Thyroid gland (tissue), 4 donors: ENCODE measurements at places on chromosomes 12 and 14. TPM values are rescaled to one million over a fixed set of nuclear protein-coding genes. Genes with fewer than 3 reads are reported as not detected.

- H3K4me3 ChIP-seq: no peak overlapping the region
- H3K4me1 ChIP-seq: no peaks in the 10 kb centered on the region
- H3K36me3 ChIP-seq: no peaks in the 10 kb centered on the region
- no peak for DNase-seq
Observed at GRCh38 chr14:97634751-97635150, 837.6 kb downstream of the VRK1 start.

Gene TRPV4
- 0.39 TPM for total RNA-seq

Gene CISTR
- not detected for total RNA-seq

Gene ADCY4
- 54.5 TPM for total RNA-seq

Gene MRPS35
- 60.6 TPM for total RNA-seq

Gene LAG3
- not detected for total RNA-seq

DNA sequence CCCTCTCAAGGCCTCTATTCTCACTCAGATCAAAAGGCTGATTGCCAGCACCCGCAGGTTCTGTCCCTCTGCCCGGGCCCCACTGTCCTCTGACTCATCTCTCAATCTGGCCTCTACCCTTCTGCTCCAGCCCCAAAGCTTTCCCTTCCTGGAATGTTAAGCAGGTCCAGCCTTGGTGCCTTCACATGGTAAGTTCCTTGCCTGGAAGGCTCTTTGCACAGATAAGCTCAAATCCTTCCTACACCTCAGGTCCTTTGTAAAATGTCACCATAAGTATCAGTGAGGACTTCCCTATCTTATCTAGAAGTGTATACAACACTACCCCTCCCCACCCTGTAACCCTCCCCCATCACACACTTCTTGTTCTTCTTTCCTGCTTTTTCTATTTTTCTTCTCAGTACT, 22.2 kb downstream of the LPCAT3 start:
- DNase-seq: no peak
- H3K4me1 ChIP-seq: peaks cover 9% of the 10 kb centered on the region
- no peak overlapping the region for H3K4me3 ChIP-seq
- H3K27ac ChIP-seq: no peak overlapping the region
- no peaks in the 10 kb centered on the region for H3K27me3 ChIP-seq
- H3K36me3 ChIP-seq: no peaks in the 10 kb centered on the region

- H3K27me3 ChIP-seq: no peaks in the 10 kb centered on the region
- no peak overlapping the region for H3K27ac ChIP-seq
- H3K4me1 ChIP-seq: peaks cover 3% of the 10 kb centered on the region
- H3K36me3 ChIP-seq: no peaks in the 10 kb centered on the region
- no peak for DNase-seq
Observed at GRCh38 chr12:75602106-75602505, 90.7 kb upstream of the KRR1 start.

DNA sequence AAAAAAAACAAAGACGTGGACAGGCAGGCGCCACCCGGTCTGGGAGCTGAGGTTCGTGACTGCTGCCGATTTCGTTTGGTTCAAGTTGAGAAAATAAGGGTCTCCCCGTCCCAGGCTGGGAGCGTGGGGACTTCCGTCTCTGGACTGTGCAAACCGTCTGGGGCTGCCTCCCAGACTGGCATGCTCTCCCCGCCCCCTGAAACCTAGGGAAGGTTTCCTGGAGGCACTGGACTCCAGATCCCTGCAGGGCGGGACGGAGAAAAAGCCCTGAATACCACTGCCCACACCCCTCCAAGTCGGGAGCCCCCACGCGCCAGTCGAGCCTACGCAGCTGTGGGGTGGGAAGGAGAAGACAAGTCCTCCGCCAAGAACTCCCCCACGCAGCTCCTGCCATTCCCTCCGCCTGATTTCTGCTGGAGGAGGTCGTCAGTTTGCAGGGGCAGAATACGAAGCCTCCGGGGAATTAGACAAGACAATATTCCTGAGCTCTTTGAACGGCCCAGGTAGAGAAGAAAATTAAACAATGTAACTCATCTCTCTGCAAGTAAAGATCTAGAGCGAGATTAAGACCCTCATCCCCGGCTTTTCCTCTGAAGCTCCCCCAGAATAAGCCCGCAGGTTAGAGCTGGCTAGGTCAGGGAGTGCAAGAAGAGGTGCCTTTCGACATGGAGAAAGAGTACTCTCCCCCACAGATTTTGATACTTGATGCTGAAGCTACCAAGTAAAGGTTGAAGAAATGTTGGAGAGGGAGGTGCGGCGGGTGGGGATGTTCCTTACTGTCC, 10.4 kb upstream of the HOXC13 start:
- no peak overlapping the region for H3K4me3 ChIP-seq
- no peaks in the 10 kb centered on the region for H3K36me3 ChIP-seq
- no peak overlapping the region for H3K27ac ChIP-seq
- H3K27me3 ChIP-seq: peaks cover 45% of the 10 kb centered on the region
- H3K4me1 ChIP-seq: no peaks in the 10 kb centered on the region
- DNase-seq: no peak

Gene IL31
- total RNA-seq: not detected

DNA sequence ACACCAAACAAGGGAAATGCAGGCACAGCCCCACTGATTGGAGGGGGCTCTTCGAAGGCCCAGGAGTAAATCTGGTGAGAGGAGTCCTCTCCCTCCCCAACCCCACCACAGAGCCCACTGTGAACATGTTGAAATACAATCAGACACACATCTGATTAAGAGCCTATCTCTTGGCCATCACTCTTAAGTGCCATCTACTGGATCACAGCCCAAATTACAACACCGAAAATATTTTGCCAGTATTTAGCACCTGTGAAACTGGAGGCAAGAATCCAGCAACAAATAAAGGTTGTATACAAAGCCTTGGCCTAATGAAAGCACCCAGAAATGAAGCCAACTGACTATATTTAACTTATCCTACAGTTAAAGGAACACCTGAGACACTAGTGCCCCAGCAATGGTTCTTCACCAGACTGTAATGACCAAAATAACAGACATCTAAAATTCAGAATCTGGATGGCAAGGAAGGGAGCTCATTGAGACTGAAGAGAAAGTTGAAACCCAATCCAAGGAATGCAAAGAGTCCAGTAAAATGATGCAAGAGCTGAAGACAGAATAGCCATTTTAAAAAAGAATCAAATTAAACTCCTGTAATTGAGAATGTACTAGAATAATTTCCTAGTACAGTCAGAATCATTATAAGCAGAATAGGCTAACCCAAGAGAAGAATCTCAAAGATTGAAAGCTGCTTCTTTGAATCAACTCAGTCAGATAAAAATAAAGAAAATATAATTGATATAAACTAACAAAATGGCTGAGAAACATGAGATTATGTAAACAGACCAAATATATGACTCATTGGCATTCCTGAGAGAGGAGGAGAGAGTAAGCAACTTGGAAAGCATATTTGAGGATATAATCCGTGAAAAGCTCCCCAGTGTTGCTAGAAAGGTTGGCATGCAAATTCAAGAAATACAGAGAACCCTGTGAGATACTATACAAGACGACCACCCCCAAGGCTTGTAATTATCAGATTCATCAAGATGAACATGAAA, 1117.0 kb downstream of the FLRT2 start:
- H3K4me3 ChIP-seq: no peak overlapping the region
- no peak overlapping the region for H3K27ac ChIP-seq
- no peak for DNase-seq
- no peaks in the 10 kb centered on the region for H3K4me1 ChIP-seq
- no peaks in the 10 kb centered on the region for H3K27me3 ChIP-seq

DNA sequence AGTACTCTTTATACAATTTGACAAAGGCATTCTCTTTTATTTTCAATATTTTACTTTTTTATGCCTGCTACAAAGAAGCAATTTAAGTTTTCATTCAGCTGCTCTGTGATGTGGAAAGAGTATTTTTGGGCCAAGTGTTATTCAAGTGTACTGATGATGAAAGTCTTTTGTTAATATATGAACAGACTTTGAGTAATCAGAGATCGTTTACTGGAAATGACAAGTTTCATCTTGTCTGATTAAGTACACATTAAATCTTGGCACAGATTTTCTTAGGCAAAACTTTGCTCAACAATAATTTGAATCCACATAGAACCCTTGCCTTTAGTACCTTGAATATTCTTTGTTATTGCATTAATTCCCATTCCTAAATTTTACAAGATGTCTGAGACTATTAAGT, 13.3 kb upstream of the PZP start:
- H3K27me3 ChIP-seq: no peaks in the 10 kb centered on the region
- no peak overlapping the region for H3K4me3 ChIP-seq
- H3K4me1 ChIP-seq: no peaks in the 10 kb centered on the region
- no peak overlapping the region for H3K27ac ChIP-seq
- no peaks in the 10 kb centered on the region for H3K36me3 ChIP-seq
- no peak for DNase-seq
